ENCODE measurements at places on chromosomes 6 and 20.

DNA sequence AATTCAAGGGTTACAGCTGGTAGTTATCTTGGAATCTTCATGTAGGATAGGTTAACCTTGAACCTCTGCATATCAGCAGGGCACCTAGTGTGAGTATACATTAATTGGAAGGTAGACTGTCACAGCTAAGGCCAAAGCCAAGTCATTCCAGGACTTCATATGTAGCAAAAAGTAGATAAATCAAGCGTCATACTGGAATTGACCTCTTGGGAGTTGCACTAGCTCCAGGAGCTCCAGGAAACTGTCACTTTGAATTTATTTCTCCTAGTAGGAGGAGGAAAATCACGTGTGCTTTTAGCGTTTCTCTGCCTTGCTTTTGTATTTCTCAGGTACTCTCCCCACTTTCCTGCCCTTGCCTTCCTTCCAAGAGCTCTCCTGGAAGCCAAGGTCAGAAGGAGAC lies 30.3 kb downstream of the RIPOR2 start:
- DNase-seq, result no peak

- DNase-seq, result no peak
These were observed 2.4 kb downstream of the CEP85L start for GRCh38 chr6:118648866-118649554.

DNA sequence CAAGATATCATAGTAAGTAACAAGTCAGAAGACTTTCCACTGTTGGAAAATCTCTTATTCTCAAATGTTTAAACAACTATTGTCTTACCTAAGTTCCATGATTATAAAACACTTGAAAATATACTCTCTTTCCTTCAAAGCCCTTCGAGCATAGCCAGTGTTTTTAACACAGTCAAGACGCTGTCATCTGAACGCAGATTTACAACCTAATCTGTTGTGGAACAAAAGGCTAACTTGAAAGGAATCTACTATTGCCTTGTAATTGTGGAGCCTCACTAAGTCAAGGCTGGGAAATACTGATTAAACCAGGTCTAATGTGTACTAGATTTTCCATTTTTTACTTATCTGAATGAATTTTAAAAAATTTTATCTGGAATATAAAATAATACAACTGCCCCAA lies 205.8 kb downstream of the TRDN start:
- DNase-seq, result no peak

- DNase-seq, result no peak
These were observed 1.8 kb downstream of the SNRPB start for GRCh38 chr20:2468581-2469407.

DNA sequence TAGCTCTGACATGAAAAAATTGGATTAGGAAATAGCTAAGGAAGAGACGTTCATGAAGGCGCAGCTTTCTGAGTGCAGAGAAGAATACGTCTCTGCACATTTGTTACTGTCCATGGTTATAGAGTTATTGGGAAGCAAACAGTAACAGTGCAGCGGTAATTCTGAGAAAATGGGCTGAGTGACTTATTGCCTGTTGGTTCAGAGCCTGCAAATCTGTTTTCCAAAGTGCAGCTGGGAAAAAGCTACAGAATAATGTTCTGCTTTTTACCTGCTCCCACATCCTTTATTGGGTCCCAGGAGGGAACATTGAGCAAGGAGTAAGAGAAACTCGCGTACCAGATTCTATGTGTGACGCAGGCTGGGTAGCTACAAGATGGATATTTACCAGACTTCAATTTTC lies 160.2 kb downstream of the BTBD3 start:
- no peak for DNase-seq

DNA sequence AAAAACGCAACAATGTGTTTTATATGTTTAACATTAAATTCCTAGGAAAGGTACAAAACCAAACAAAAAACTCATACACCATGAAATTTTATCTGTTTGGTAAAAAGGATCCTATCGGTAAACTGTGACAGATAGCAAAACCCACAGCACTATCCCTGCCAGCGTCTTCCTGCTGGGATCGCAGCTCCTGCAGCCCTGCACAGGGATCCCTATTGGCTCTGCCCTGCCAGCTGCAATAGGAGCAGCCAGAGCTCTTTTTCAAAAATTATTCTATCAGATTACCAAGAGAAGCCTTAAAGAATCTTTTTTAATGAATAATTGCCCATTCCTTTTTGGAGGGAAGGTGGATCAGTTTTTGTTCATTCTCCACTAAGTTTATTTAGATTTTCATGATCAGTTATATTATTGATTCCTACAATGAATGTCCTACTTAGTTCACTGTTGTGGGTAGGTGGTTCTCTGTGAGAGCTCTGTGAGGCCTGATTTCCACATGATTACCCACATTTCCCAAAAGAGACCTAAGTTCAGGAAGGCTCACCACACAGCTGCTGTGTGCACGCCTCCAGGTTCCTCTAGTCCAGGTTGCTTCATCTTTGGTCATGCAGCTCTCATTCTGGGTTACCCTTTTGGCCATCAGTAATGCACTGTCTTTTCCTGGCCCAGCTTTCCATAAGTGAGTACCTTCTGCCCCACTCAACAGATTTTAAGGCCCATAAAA lies 293.8 kb downstream of the FRK start:
- no peak for DNase-seq

DNA sequence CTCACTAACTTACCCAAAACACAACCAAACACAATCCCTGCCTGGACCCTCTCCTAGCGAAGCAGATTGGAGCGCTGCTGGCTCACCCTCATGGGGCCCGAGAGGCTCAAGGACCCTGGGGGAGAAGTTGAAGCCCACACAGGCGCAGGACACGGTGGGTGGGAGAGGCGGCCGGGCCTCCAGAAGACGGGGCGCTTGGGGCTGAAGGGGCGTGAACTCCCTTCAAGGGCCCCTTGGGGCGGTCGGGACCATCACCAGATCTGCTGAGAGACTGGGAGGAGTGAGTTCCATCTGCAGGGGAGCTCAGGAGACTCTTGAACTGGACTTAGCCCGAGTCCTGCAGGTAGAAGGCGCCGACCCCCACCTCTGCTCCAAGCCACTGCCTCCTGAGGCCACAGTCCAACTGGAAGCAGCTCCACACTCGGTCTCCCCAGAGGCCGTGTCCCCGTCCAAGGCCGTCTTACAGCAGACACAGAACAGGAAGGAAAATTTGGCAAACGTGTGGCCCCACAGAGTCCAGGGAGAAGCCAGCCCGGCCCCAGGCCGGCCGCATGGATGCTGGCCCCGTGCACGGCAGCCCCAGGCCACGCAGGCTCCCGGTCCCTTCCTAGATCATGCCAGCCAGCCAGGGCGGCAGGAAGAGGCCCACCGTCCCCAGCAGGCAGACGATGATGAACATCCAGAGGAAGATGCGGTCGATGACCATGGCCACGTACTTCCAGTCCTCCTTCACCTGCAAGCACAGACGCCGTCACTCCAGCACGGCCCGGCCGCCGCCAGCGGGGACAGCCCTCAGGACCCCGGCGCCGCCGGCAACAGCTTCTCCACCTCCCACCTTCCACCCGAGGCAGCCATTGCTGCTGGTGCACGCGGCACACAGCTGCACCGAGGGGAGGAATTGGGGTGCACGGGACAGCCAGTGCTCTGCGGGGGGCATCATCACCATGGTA lies 14.7 kb downstream of the CHRNA4 start:
- no peak for DNase-seq

GRCh38 chr20:38986663-38987062 lies 24.5 kb downstream of the DHX35 start:
- DNase-seq, result no peak

- no peak for DNase-seq
These were observed 140.7 kb downstream of the FUT9 start for GRCh38 chr6:96156425-96156824.
